ENCODE measurements at places on chromosomes 12 and 14.

- no peak for DNase-seq
Measured at GRCh38 chr12:32920506-32921085, 24.0 kb upstream of the PKP2 start.

- DNase-seq, result no peak
Measured at GRCh38 chr12:123765504-123766035, 3.5 kb downstream of the DNAH10 start.

- DNase-seq, result no peak
Measured at GRCh38 chr12:49950273-49951251, at the start of gene AQP2. Gene AQP2 (plus strand): TSS chr12:49950737. CDS start chr12:49950831, 94 bp downstream.

GRCh38 chr14:103480595-103480994 lies 42.0 kb downstream of the CKB start:
- no peak for DNase-seq
